ENCODE measurements at places on chromosomes 12 and 14. TPM values are rescaled to one million over a fixed set of nuclear protein-coding genes. Genes with fewer than 3 reads are reported as not detected.

Gene SPTB
- 0.63 TPM for polyA plus RNA-seq

Gene NTN4
- 57.3 TPM for polyA plus RNA-seq

Gene LALBA
- not detected for polyA plus RNA-seq

Gene ASCL1
- 0.12 TPM for polyA plus RNA-seq

Gene AMHR2
- polyA plus RNA-seq = 11.2 TPM

Gene LIN7A
- 2.6 TPM for polyA plus RNA-seq

Gene IFI27L1
- 21.5 TPM for polyA plus RNA-seq

Gene FGF6
- polyA plus RNA-seq = not detected

Gene CCDC38
- 0.22 TPM for polyA plus RNA-seq

Gene SIX6
- not detected for polyA plus RNA-seq

Gene RNASE7
- not detected for polyA plus RNA-seq

Gene STYK1
- 0.70 TPM for polyA plus RNA-seq

Gene LRFN5
- polyA plus RNA-seq = 2.1 TPM

Gene ANO2
- polyA plus RNA-seq = 3.3 TPM

Gene SMIM41
- polyA plus RNA-seq = 0.32 TPM

Gene KIF5A
- polyA plus RNA-seq = 0.48 TPM

Gene CHFR
- polyA plus RNA-seq = 12.0 TPM

Gene REP15
- 2.5 TPM for polyA plus RNA-seq

Gene C12orf75
- 5.1 TPM for polyA plus RNA-seq

Gene MOK
- polyA plus RNA-seq = 23.8 TPM

Gene OTX2
- not detected for polyA plus RNA-seq

Gene MYF5
- not detected for polyA plus RNA-seq

Gene NPFF
- not detected for polyA plus RNA-seq

Gene RBP5
- polyA plus RNA-seq = 6.1 TPM

Gene RGS6
- 1.0 TPM for polyA plus RNA-seq

Gene PPM1H
- 10.9 TPM for polyA plus RNA-seq

Gene NRL
- polyA plus RNA-seq = 0.78 TPM

Gene NEUROD4
- not detected for polyA plus RNA-seq

All from ovary (tissue), 10 donors.